Renal pelvis (tissue), 12 donors: ENCODE measurements at places on chromosomes 4 and X.

GRCh38 chrX:18966624-18967023, 17.3 kb downstream of the PHKA2 start:
- no peak for DNase-seq

- no peak for DNase-seq
Observed at GRCh38 chr4:67736262-67736661, 17.9 kb downstream of the GNRHR start.

- DNase-seq: no peak
Observed at GRCh38 chr4:55488716-55489115, 58.0 kb downstream of the CLOCK start.

DNA sequence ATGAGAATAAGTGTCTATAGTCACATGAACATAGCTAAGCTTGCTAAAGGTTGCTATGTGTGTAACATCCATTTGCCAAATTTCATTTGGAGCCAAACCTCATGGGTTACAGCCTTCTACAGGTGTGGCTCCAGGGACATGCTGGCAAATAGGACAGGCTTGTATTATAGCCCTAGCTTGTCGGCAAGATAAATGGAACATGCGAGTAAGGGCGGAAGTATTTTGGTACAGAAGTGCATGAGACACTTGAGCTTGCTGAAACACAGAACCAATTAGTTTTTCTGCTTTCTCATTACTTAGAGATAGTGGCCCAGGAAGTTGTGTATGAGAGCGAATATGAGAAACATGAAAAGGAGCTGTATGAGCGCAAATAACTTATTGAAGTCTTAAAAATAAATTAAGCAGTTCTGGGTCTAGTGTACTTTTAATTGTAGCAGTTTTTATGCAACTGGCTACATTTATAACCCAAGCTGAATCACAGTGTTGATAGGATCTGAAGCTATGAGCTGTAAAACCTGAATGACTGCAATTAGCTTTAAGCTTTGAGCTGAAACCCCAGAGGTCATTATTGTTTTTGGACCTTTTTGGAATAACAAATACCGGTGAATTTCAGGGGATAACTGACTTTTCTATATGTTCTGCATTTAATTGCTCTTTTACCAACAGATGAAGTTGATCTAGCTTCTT, 64.6 kb downstream of the KDM5C start:
- no peak for DNase-seq

DNA sequence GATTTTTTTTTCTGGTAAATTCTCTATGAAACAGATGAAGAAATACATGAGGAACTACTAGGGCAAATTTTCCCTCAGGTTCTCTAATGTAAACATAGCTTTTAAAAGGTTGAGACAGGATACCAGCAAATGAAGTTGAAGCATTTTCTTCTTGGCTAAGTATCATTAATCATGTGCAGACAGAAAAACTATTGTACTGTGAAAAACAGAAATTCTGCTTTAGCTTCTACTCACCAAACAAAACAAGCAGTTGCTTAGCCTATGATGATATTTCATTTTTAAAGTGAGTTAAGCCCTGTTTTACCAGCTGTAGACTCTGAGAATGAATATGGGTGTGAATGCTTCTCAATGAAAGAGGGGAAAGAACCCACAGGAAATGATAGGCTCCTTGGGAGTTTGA, 358.9 kb downstream of the TRAM1L1 start:
- no peak for DNase-seq

GRCh38 chr4:8021796-8022195, 82.1 kb upstream of the AFAP1 start:
- no peak for DNase-seq

- DNase-seq: no peak
Observed at GRCh38 chr4:11774346-11774745, 345.7 kb upstream of the HS3ST1 start.

DNA sequence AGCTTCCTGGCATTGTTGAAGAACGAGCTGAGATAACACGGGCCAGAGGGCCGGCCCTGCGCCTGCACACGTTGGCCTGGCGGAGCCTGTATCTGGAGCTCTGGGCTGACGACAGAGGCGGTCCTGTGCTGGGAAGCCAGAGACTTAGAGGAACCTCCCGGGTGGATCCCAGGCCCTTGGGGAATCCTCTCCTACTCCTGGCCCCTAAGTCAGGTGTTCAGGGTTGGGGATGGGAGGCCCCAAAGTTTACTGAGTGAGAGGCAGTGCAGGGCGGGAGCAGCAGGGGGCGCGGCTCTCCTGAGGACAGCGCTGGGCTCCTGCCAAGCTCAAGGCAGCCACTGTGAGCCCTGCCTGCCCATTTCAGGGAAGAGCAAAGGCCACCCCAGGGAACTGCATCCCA, 2.5 kb upstream of the HTRA3 start:
- DNase-seq: no peak

DNA sequence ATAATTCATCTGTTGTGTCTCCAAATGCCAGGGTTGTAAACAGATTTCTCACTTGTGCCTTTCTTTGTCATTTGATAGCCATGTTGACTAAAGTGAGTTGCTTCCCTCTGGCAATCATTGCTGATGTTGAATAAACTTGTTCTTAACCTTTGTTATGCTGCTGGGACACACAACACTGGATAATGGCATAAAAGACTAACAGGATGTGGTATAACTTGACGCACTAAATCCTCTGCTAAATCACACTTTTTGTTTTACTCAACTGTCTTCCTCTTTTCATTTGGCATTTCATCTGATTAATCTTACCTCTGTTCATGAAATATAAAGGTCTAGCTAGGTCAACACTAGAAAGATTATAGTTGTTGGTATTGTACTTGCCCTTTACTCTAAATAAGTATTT, 17.6 kb upstream of the CXCL5 start:
- no peak for DNase-seq

- no peak for DNase-seq
Observed at GRCh38 chr4:25838526-25838925, 24.3 kb downstream of the SEL1L3 start.

DNA sequence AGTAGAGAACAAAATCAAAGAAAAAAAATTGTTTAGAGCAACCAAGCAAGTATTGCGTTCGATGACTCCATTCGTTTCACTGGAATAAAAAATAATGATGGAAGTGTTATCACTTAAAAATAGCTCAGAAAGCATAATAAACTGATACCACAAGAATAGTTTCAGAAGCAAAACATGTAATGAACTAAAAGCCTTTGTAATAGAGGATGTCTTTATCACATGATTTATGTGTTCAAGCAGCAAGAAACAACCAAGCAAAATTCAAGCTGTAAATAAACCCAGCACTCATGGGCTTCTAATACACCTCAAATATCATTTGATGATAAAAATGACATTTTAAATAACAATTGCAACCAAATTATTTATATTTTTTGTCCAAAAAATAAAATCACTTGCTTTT, 192.2 kb downstream of the NDST4 start:
- DNase-seq: no peak

GRCh38 chr4:159103384-159103990, 608 bp downstream of the RAPGEF2 start:
- peak; percentile 50 for DNase-seq

DNA sequence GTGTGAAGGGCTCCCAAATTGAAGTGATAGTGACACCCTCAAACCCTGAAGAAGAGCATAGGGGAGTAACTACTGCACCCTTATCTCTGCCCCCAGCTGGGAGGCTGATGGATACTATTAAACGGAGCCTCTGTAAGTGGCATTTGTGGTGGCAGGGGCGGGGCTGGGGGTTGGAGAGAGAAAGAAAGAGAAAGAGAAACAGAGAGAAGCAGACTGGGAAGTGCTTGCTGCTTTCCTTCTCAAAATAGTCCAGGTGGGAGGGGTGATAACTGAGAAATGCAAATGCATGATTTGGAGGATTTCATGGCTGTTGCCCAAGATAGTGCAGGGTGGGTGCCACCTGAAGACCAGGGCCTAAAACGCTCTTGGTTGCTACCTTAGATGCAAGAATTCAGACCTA, 253.5 kb upstream of the GATB start:
- DNase-seq: no peak

GRCh38 chr4:141543176-141543575, 93.2 kb upstream of the IL15 start:
- no peak for DNase-seq

DNA sequence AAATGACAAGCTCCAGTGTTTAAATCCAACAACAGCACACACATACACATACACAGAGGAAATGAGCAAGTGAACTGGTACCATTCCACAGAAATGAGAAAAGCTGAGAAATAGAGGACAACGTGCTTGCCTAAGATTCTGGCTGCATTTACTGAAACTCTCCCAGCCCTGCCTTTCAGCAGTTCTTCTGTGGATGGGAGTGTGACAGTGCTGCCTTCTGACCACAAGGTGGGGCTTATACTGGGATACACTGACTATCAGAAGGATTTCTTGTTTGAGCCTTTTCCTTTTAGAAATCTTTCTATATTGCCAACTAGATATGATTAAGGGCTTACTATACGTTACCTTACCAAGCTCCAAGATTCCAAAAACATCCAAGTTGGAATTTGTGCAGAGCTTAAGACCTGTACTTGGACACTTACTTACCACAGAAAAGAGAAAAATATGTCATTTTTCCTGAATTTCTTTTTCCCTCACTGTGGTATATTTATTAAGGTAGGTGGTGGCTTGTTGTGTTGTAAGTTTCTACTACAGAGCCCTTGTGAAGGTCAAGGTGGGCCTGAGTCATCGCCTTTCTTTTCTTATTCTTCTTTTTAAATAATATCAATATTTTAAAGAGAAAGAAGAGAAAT, 10.7 kb upstream of the CXCL8 start:
- peak; percentile 42 for DNase-seq

GRCh38 chrX:148314876-148315275, 185.5 kb upstream of the AFF2 start:
- no peak for DNase-seq

GRCh38 chrX:153327561-153327960, 6.0 kb upstream of the PNMA6F start:
- DNase-seq: no peak

GRCh38 chr4:37989398-37990260, 29.4 kb downstream of the PTTG2 start:
- no peak for DNase-seq

- DNase-seq: no peak
Observed at GRCh38 chr4:152224223-152224622, 311.7 kb downstream of the FBXW7 start.

DNA sequence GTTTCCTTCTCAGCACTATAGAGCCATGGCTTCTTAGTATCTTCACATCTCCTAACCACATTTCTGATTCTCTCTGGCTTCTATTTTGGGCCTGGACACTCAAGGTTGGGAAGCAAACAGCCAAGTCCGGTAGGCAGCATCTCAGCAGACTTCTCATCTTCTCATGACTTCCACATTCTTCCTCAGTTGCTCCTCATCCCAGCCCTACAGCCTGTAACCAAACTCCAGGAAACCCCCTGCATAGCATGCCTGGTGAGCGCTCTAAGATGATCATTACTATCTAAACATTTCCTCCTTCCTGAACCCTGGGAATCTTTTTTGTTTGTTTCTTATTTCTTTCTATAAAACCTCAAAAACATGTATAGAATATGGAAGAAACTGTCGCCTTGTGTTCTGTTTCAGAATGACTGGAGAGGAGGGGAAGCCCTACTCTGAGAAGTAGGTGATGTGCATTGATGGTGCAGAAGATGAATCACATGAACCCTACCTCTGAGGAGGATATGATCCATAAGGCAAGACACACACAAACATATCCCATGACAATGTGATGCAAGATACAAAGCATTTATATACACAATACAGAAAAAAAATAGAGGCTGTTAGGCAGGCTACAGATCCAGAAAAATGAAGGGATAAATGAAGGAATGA, 219.8 kb upstream of the GYPA start:
- DNase-seq: no peak

- DNase-seq: no peak
Observed at GRCh38 chrX:151806967-151807540, 72.5 kb downstream of the CNGA2 start.

DNA sequence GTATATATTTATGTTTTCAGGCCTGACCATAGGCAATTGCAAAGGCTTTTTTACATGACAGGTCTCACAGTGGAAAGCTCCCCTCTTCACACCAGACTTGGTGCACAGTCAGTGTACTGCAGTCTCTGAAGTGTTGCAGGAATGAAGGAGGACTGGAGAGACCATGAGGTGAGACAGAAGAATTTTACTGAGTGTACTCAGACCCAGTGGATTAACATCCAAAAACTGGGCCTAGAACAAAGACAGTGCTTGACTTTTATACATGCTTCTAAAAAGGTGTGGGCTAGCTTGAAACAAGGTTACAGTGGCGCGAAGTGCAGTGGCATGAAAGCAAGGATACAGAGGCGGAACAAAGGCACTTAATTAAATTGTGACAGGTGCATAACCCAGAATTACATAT, 822.9 kb downstream of the RAPGEF2 start:
- DNase-seq: no peak

GRCh38 chr4:83217721-83218522, 66.7 kb downstream of the COQ2 start:
- DNase-seq: no peak

- no peak for DNase-seq
Observed at GRCh38 chr4:100651499-100652175, 133.8 kb upstream of the EMCN start.

- DNase-seq: no peak
Observed at GRCh38 chr4:3083732-3084131, 9.3 kb downstream of the HTT start.

GRCh38 chrX:38760883-38761282, 40.4 kb upstream of the MID1IP1 start:
- DNase-seq: no peak

- peak; percentile 58 for DNase-seq
Observed at GRCh38 chrX:69387567-69388487, 116.3 kb upstream of the NALF2 start.

DNA sequence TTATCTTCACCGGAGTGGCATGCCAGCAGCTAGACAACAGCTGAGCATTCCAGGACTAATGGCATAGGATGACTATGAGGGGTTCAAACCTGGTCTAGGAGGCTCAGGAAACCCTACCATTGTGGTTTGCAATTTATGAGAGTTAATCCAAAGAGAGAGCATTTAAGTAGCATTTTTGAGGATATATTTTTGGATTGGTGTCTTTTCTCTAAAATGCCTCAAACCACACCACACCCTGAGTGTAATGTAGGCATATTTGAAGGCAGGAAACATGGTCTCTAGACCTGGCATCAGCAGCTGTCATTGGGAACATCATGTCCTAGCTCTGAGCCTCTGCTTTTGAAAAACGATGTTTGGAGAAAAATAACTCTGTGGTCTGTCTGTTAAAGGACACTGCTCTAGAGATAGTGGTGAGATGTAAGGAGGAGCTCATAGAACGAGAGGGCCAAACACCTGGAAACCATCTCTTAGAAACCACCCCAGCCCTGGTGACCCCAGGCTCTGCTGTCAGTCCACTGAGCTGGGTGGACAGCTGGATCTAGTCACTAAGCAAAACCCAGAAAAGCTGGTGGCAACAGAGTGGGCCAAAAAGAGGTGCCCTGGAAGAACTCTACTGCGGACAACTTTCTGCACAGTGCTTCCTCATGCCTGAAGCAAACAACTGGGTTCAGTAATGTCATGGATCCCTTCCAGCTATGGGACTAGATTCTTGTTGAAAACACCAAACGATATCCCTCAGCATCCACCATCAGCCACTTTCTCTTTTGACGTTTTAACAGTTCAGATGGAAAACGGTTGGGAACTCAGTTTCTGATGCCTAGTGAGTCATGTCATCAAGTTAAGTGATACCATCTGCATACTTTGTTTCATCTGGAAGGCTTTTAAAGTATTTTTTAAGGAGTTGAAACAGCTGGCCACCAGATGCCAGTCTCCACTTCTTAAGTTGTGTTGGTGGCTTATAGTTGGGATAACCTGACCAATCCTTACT, 100.2 kb upstream of the C1QTNF7 start:
- DNase-seq: peak; percentile 77
